ENCODE measurements at places on chromosomes 6 and 20. TPM values are rescaled to one million over a fixed set of nuclear protein-coding genes. Genes with fewer than 3 reads are reported as not detected.

DNA sequence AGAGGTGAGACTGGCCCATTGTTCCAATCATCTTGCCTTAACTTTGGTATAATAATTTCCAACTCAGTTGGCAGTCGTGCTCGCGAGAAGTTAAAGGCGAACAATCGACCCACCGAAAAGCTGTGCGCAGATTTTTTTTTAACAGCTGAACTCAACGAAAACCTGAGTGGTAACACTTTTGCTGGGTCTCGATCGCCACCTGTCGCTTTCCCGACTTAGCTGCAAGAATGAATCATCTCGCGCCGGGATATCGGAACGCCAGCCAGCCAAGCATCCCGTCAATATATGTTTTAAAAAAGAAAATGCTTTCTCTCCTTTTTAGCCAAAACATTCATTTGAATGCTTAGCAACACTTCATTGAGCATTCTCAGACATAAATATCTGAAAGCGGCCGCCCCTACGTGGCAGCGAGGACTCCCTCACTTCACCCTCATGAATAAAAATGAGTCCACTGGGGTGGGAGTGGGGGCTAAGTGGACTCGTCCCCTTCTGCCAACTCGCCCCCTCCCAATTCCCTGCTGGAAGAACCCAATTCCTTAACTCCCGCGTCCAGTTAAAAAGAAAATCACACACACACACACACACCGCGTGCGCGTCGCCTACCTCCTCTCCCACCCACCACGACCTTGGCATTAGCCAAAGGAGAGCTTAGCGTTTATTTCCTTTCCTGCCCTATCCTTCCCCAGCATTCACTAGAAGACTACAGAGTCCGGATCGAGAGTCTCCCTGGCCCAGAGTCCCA is 1.5 kb downstream of the COL12A1 start:
- peak; percentile 94 for DNase-seq

SOBP gene
- total RNA-seq: 9.5 TPM

THBS2 gene
- total RNA-seq: 33.4 TPM

DNA sequence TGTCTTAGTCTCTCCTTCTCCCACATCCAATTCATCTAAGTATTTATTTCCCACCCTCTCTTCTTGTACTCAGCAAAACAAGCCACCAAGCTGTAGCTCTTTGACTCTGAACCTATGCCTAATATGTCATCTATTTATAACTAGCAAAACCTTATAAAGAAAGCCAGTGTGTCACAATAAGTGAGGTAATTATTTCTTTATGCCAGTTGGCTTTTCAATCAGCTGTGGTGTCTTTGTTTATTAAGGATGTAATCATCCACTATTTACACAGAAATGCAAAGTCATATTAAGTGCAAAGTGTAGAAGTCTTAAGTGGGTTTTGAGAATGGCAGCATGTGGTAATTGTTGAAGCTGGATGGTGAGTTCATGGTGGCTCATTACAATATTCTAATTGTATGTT is 215.2 kb upstream of the HTR1E start:
- DNase-seq: no peak

GRCh38 chr6:124684621-124685020 is 277.6 kb upstream of the RNF217 start:
- no peak for DNase-seq

PHF3 gene
- total RNA-seq: 58.3 TPM
